ENCODE measurements at places on chromosomes 12 and 14. TPM values are rescaled to one million over a fixed set of nuclear protein-coding genes. Genes with fewer than 3 reads are reported as not detected.

The PPM1H gene
- total RNA-seq, result not detected

The GNG2 gene
- total RNA-seq, result 1.5 TPM

The ZC2HC1C gene
- total RNA-seq, result 5.0 TPM

The FAIM2 gene
- 0.13 TPM for total RNA-seq

The TBX5 gene
- 0.70 TPM for total RNA-seq
